ENCODE measurements at places on chromosomes 12 and 14.

GRCh38 chr12:104712477-104712876 is 245.6 kb downstream of the SLC41A2 start:
- no peak for DNase-seq

- no peak for DNase-seq
Measured at GRCh38 chr14:36986407-36986806, 186.0 kb downstream of the SLC25A21 start.

- DNase-seq: peak; percentile 89
Measured at GRCh38 chr12:121718653-121719239, 6.2 kb downstream of the TMEM120B start.

GRCh38 chr14:104104076-104104901 is 18.8 kb downstream of the ASPG start:
- DNase-seq: no peak

DNA sequence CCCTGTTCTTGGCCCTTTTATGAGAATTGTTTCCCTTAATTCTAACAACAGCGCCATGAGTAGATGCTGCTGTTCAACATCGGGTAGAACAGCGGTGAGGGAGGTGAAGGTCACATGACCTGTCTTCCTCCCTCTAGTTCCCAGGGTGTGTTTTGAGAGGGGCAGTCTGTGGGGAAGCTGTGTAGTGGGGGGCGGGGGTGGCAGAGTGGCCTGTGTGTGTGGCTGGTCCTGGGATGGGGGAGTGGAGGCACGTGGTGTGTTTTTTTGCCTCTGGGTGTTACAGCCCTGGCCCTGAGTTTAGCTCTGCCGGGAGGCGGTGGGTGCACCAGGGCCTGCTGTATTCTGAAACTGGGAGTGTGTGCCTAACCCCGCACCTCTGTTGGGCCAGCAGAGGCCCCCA is 202.7 kb downstream of the TSPAN9 start:
- DNase-seq: no peak

DNA sequence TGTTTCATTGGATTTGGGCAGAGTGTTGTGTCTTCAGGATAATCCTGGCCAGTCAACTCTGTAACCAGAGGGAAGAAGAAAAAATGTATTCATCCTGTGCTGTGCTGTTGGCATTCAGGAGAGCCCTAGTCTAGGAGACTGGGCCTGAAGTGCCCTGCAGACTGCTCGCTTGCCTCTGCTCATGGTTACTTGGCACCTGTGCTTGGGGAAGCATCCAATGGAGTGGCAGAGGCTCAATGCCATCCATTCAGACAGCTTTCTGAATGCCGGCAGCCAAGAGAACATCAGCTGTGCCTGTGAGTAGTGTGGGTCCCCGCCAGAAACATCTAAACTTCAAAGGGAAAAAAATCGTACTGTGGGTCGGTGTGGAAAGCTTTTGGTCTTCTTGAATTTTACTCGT is 124.2 kb downstream of the SRGAP1 start:
- no peak for DNase-seq

DNA sequence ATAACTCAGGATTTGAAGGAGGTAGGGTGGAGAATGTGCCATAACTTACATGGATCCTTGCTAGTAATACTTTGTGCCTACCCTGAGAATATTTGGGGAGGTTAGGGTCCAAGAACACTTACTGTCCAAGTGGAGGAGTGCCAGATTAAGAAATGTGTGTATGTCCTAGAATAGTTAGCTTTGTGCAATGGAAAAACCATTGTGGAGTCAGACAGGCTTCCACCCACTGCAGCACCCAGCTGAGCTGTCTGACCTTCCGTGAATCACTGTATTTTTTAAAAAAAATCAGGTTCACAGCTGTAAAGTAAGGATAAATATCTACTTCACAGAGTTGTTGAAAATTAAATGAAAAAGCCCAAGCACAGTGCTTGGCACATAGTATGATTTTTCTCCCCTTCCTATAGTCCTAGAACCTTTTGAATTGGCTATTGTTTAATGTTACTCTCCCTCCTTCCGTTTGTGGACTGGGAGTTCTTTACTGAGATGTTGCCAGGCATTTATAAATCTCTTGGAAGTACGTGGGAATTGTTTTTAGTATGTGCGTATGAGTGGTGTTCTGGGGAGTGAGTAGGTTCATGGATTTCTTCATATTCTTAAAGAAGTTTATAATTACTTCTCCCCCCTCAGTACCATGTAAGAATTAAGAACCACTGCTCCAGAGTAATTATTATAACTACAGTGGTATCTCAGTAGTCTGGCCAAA is 9.2 kb downstream of the RAB21 start:
- no peak for DNase-seq

DNA sequence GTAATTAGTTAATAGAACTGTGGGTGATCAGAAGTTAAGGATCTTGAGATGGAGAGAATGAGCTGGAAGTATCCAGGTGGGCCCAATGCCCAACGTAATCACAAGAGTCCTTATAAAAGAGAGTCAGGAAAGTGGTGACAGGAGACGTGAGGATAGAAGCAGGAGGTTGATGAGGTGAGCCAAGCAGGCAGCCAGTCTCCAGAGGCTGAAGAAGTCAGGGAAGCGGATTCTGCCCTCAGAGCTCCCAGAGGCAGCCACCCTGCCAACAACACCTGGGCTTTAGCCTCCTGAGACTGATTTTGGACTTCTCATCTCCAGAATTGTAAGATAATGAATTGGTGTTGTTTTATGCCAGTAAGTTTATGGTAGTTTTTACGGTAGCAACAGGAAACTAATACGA is 10.1 kb upstream of the SAV1 start:
- no peak for DNase-seq

- DNase-seq: peak; percentile 85
Measured at GRCh38 chr12:130715998-130716968, at the start of gene RIMBP2. RIMBP2 (minus strand) TSS chr12:130716299; CDS start chr12:130479013, 237,286 bp downstream.

DNA sequence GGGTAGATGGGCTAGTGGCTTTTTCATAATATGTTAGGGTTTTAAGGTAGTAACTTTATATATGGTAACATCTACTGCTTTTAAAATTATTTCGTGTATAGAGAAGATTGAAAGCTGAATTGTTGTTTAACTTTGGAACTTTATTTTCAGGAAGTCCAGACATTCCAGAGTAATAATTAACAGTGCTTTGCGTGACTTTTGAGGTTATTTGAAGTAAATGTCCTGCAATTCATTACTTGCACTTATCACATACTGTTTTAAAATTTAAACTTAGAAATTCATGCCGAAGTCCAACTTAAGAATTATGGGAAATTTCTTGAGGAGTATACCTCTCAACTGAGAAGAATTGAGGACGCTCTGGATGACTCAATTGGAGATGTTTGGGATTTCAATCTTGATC is 3.3 kb downstream of the WASHC4 start:
- no peak for DNase-seq

DNA sequence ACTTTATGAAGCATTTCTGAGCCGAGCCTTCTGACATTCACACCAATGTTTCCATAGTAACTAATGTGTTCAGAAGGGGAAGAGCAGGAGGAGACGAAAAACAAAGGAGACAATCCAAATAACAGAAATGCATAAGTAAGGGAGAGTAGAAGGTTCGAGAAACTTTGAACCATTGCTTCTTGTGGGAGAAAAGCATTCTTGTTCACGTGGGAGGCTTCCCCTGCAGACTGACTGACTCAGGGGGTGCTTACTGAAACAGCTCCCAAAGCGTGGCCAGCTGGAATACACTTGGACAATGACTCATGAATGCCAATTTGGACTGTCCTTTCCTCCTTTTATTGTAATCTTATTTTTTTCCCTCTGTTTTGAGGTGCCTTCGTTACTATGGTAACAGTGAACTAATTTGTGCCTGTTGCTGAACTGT is 73.9 kb downstream of the NEDD1 start:
- no peak for DNase-seq

DNA sequence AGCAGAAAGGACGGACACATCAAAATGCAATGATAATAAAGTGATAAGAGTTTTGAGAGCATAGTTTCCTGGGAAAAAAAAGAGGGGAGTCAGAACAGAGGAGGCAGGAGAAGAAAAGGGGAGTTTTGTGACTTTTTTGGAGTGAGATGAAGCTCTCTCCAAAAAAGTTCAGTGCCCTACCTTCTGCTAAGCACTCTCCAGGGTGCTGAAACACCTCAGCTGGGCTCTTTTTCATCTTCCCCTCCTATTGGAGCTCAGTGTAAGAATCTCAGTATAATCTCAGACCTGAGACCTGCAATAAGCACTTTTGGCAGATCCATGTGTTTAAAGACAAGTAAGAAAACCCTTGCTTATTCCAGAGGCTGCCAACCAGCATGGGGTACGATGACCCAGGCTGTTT is 58.9 kb upstream of the SRRM4 start:
- no peak for DNase-seq

DNA sequence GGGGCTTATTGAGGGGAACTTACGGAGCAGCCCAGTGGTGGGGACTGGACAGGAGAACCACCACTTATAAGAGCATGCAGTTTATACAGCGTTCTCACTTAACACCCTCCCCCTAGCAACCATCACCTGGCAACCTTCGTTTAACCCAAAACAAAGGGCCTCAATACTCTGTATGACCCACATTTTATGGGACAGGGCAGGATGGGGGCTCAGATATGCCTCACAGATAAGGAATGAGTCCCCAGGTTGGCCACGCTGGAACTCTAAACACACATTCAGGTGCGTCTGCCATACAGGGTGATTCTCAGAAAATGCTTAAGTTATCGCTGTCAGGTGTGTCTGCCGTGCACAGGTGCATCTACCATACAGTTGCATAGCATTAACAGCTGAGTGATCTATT is 99.2 kb downstream of the GCH1 start:
- no peak for DNase-seq

DNA sequence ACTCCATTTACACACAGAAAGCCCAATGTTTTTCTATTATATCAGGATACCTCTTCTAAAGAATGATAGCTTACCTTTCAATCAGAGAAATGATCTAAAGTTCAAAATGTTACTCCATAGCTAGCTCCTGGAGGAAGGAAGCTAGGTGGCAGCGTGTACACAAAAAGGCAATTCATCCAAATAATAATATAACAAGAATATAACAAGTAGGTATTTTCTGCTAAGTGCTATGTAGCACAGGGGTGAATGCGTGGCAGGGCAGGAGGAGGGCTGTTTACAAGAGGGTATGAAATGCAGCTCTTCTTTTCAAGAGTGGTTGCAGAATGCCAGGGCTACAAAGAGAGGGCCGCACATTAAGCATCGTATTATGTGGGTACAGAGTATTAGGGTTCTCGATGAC is 663 bp upstream of the SNAPC1 start:
- DNase-seq: no peak

DNA sequence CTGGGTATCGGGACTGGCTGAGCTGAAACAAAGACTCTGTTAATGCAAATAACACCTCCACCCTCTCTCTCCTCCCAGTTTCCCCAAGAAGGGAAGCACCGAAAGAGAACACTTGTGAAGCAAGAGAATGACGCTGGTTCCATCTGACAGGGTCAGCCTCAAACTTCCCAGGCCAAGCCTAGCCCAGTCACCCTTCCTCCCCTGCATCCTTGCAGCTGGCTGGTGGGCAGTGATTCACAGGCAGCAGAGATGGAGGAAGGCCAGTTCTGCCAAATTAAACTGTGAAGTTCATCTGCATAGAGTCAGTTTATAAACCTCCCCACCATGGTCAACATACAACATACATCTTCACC is 2.8 kb downstream of the LRRC74A start:
- DNase-seq: no peak

DNA sequence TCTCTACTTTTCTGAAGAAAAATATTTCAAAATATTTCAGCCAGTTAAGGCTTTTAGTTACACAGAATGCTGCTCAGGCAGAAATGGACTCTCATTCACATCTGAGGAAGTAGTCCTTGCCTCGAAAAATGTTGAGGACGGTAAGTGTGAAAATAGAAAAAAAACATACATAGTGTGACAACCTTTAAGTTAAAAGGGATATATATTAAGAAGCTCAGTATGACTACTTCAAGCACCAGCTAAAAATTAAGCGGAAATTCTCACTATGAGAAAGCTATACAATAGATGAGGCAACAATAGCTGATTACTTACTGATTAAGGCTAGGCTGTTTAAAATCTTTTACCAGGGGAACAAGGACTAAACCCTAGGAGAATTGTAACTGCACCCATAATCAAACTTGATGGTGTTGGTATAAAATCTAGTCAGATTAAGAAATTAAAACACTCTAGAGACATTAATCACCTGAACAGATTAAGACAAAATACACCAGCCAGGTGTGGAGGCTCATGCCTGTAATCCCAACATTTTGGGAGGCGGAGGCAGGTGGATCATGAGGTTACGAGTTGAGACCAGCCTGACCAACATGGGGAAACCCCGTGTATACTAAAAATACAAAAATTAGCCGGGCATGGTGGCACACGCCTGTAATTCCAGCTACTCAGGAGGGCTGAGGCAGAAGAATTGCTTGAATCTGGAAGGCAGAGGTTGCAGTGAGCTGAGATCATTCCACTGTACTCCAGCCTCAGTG is 53.9 kb downstream of the HNRNPC start:
- DNase-seq: no peak

GRCh38 chr14:91654836-91655235 is 77.0 kb downstream of the CATSPERB start:
- no peak for DNase-seq

DNA sequence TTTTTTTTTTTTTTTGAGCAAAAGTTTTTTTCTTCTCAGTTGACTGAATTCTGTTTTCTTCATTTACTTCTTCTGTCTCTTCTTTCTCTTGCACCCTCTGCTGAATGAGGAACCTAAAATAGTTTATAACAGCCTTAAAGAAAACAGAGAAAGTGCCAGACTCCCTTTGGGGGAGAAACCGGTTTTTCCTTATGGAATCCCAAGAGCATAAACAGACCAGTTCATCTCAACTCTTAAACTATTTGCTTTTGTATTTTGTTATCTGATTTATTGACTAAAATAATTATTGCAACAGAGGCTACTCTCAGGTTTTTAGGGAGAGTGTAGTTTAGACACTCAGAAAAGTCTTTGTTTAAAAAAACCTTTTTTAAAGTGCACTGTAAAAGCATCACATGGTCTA is 30.2 kb downstream of the ST8SIA1 start:
- no peak for DNase-seq

GRCh38 chr14:35046751-35047536 is 872 bp downstream of the FAM177A1 start:
- peak; percentile 46 for DNase-seq

DNA sequence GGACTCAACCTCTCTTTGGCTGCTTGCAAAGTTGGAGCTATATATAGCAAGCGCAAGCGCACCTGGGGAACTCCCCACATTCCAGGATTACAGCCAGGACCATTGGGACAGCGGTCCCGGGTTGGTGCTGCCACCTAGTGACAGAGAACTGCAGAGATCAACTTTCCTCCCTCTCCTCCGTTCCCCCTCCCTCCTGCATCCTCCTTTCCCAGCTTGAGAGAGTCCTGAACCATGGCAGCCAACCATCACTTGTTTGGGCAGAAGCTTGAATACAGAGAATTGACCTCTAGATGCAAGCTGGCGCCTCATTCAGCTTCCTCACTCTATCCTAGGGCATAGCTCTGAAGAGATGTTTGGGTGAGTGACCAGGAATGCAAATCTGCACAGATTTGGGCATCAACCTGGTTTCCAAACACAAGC is 17.4 kb upstream of the FLVCR2 start:
- peak; percentile 75 for DNase-seq

DNA sequence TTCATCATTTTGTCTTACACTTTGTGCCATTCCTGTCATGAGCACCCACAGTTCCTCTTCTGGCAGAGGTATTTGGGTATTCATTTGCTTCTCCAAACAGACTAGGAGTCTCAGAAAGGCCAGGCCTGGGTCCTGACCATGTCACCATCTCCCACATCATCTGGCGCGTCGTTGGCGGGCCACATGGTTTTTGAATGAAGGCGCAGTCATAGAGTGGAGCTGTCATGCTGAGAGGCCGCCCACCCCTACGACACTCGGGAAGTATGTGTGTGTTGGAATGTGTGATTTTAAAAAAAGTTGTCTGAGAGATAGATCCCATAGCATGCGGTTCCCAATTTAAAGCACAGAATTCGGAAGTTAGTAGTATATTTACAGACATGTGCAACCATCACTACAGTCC is 15.6 kb upstream of the TTC7B start:
- no peak for DNase-seq

All from NCI-H82 (cell line).